CD8-positive, alpha-beta memory T cell (primary cell): ENCODE measurements at places on chromosomes 2 and 18.

- no peak for DNase-seq
Measured at GRCh38 chr18:58998401-58999203, 133.9 kb downstream of the ZNF532 start.

GRCh38 chr2:6824962-6825361 is 40.7 kb downstream of the CMPK2 start:
- no peak for DNase-seq

GRCh38 chr18:79380816-79381806 is 14.6 kb upstream of the NFATC1 start:
- DNase-seq = peak; percentile 71

- no peak for DNase-seq
Measured at GRCh38 chr18:48609820-48610815, 71.3 kb downstream of the CTIF start.

DNA sequence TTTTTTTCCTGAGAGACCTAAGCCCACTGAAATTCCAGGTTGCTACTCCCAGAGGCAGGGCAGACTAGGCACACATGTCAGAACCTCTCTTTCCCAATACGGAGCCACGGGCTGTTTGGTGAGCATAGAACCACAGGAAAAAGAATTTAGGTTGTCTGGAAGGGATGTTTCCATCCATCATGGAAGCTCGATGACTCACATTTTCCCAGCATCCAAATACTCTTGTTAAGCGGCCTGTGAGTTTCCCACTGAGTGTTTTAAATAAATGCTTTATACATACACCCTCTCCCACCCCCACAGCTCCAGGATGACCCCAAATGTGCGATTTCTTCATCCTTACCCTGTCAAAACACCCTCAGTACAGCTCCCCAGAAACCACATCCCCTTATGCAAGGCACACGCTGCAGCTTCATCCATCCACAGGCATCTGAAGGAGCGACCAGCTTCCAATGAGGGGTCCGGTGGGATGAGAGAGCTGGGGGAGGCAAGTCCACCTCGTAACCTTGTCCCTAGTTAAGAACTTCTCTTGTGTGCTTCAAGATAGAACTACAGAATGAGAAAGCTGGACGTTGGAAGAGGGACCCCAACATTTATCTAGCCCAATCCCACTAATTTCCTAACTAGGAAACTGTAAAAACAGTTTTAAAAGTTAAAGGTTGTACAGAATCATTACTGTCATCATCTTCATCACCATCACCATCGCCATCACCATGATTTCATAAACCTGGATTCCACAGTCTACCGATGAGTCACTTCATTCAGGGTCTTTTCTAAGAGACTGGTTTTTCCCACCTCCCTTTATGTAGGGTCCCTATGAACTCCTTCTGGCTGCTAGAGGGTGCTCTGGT is 63.5 kb upstream of the FZD7 start:
- DNase-seq = no peak

- no peak for DNase-seq
Measured at GRCh38 chr18:3126457-3127097, 93.2 kb downstream of the MYOM1 start.

DNA sequence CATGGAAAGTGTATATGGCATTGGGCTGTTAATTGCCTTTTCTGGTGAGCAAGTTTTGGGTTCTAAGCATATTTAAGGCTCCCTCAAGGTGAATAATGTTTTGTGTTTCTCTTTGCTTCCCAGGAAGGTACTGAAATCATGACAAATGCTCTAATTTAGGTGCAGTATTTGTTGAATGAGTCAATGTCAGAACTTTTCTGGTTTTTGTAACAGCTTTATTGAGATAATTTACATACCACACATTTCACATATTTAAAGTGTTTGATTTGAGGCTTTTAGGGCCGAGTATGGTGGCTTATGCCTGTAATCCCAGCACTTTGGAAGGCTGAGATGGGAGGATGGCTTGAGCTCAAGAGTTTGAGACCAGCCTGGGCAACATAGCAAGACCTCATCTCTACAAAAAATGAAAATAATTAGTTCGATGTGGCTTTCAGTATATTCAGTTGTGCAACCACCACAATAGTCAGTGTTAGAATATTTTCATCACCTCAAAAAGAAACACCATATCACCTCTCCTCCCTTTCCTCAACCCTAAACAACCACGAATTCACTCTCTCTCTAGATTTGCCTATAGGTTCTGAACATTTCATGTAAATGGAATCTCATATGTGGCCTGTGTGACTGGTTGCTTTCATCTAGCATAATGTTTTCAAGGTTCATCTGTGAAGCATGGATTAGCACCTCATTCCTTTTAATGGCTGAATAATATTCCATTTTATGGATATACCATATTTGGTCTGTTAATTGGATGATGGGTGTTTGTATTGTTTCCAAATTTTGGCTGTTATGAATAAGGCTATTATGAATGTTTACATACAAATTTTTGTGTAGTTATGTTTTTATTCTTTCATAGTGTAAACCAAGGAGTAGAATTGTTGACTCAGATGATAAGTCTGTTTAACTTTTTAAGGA is 54.9 kb downstream of the MGAT5 start:
- no peak for DNase-seq

DNA sequence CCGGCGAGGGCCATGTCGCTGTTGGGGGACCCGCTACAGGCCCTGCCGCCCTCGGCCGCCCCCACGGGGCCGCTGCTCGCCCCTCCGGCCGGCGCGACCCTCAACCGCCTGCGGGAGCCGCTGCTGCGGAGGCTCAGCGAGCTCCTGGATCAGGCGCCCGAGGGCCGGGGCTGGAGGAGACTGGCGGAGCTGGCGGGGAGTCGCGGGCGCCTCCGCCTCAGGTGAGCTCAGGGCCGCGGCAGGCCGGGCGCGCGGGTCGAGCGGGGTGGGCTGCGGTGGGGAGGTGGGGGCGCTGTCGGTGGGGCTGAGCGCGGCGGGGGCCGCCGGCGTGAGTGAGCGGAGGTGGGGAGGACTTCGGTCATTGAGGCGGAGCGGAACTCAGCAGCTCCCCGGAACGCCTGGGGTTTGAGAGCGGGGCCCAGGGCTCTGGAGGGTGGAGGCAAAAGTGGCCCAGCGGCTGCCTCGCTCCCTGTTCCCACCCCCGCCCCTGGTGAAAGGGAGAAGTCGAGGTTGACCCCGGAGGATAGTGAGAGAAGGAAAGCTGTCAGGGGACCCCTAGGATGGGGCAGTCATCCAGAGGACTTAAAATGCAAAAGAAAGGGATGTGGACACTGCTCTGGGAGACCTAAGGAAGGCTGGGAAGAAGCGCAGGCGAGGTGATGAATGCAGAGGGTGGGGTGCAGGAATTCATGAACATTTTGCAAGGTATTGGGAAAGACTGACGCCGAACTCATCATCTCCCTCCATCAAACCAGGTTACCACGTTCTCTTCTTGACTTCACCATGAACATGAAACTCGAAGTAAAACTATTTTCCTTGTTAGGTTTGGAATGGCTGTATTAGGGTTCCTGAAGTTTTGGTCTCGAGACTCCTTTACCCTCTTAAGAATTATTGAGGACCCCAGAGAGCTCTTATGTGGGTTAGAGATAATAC is 633 bp downstream of the MALT1 start:
- peak; percentile 77 for DNase-seq

DNA sequence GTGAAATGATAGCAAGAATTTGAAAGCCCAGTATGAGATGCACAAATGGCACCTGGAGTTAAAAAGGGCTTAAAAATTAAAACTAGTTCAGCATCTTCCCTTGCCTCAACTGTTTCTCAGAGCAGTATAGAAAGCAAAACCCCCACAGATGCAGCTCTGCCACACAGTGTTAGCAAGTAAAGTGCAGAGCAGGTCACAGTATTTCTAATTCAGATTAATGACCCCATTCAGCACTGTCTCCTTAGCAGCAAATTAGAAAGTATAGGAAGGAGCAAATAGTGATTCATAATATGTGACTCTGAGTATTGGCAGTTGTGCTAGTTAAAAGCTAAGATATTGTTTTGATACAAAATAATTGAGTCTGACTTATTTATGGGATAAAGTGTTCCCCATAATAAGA is 73.8 kb upstream of the CCDC85A start:
- no peak for DNase-seq

DNA sequence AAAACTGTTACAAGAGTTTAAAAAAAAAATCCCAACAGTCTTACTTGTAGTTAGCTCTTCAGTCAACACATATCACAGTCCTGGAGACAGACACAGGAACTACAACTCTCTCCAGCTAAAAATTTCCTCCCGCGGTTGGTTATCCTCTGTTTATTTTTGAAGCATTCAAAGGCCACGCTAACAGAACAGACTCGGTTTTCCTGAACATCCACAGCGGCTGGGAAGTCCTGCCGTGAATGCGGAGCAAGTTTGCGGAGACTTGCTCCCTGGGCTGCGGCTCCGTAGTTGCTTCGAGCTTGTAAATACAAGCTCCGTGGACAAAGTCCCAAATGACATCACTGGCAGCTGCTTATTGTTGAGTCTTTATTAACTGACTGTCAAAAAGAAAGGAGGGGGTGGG is at the start of gene NCKAP5:
Gene NCKAP5, minus strand, starts transcription at position 292 of the 400 bp plus-strand sequence. CDS start 50,937 bp downstream, outside the sequence.
- DNase-seq = no peak

DNA sequence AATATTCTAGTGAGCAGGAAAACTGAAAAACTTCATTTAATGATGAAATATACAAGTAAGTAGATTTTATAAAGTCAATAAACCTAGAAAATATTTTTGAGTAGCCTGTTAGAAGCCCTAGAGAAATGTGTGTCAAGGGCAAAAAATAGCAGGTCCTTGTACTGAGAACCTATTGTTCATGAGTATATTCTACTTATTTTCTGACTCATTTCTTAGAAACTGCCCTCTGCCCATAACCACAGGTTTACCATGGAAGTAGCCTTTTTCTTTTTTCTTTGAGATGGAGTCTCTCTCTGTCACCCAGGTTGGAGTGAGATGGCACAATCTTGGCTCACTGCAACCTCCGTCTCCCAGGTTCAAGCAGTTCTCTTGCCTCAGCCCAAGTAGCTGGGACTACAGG is 19.4 kb upstream of the SELENOI start:
- DNase-seq = no peak

DNA sequence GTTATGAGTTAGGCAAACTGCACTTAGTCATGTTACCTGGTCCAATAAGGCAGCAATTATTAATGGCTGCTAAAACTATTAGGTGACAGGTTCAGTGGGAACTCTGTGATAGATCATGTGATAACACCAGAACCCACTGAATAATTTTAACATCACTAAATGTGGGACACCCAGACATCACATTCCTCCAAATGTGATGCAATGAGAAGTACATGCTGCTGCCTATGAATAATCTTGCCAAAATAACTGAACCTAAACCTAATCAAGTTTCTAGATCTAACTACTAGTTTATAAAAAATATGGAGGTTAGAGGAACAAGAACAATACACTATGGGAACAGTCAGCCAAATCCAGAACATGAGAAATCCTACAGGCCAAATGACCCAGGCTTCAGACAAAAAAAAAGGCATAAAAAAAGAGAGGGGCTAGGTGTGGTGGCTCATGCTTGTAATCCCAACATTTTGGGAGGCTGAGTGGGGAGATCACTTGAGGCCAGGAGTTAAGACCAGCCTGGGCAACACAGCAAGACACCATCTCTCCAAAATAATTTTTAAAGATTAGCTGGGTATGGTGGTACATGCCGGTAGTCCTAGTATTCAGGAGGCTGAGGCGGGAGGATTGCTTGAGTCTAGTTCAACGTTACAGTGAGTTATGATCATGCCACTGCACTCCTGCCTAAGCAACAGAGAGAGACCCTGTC is 7.0 kb upstream of the ACTR2 start:
- no peak for DNase-seq

DNA sequence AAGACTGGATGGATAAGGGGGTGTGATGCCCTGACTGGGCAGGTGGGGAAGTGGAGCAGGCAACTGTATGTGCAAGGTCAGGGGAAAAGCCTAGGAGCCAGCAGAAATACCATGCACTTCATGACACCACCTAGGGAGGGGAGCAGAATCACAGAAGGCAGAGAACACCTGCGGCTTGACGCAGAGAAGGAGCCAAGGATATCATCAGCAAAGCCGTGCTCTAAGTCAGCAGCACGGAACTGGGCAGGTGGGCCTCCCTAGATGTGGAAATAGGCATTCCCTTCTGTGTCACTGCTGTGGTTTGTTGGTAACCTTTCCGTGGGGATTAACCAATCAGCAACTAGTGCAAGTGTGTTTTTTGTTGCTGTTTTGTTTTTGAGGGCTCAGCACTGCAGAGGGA is 41.3 kb downstream of the HDLBP start:
- no peak for DNase-seq

- peak; percentile 63 for DNase-seq
Measured at GRCh38 chr2:213232649-213233437, 51.4 kb upstream of the SPAG16 start.

DNA sequence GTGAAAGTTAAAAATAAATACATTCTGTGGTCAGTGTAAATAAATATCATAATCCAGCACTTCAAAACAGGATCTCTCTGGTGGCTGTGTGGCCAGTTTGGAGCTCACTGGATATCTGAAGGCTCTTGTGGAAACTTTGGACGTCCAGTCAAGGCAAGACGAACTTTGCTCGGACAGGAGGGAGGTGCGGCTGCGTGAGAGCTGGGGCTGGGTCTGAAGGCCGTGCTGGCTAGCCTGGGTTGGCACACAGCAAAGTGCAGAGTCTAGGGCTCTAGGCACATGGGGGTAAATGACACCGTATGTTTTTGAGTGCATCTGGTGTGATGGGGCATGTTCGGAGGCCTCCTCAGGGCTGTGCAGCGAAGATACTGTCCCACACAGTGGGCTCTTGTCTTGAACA is 78.9 kb upstream of the TXNDC2 start:
- DNase-seq = no peak

DNA sequence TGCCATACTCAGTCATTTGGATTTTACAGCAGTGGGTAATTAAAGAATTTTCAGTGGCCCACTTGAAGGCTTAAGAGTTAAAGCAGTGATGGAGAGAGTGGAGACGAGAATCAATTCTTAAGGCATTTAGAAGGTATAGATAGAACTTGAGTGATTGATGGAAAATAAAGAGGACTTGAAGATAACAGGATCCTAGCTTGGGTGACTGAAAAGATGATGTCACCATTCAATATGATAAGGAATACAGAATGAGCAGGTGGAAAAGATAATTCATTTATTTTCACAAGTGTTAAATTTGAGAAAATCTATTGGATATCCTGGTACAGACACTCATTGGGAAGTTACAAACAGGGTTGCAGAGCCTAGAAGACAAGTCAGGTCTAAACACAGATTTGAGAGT is 35.2 kb downstream of the XRCC5 start:
- DNase-seq = no peak

- DNase-seq = no peak
Measured at GRCh38 chr18:76258209-76258608, 236.8 kb downstream of the ZNF516 start.

- no peak for DNase-seq
Measured at GRCh38 chr2:225693259-225693658, 293.7 kb downstream of the NYAP2 start.

DNA sequence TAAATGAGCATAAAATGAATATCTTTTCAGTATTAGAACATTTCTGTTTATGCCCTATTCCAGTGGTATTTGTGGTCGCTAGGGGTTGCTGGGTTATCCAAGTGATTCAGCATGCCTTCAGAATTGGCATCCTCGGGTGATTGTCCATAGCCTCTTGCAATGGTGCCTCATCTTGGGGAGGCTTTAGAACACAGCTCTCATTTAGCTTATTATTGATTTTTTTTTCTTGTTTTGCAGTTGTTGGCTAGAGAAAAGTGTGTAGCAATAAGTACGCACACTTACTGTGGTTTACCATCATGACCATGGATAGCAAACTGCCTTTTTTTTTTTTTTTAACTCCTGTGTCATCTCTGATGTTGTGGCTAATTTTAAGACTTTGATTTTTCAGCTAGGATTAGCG is 33.6 kb downstream of the PLEKHA3 start:
- no peak for DNase-seq
